ENCODE measurements at places on chromosomes 3 and 15.

DNA sequence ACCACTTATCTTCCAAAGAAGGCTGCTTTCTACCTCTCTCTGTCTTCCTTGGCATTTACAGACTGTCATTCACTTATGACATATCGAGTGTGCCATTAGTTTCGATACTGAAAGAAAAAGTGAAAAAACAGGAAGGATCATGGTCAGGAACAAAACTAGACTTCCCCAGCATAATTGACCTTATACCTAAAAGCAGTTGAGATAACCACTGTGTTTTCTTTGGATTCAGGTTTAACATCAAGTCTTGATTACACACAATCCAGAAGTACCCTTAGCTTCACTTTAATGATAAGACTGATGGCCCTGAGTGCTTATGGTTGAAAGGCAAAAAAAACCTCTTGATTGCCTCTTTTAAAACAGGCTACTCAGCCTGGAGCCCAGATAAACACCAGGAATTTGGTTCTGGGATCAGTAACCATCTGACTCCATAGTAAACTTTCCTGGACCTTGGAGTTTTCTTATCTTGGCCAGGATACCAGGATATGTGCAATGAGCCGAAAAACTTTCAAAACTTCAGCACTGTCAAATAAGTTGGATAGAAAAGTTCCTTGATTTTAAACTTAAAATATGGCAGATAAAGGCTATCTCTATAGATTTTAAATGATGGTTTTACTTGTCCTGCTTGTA is 5.0 kb upstream of the UACA start:
- peak; percentile 22 for DNase-seq

GRCh38 chr15:47383801-47384200 is 333.5 kb upstream of the SEMA6D start:
- no peak for DNase-seq

DNA sequence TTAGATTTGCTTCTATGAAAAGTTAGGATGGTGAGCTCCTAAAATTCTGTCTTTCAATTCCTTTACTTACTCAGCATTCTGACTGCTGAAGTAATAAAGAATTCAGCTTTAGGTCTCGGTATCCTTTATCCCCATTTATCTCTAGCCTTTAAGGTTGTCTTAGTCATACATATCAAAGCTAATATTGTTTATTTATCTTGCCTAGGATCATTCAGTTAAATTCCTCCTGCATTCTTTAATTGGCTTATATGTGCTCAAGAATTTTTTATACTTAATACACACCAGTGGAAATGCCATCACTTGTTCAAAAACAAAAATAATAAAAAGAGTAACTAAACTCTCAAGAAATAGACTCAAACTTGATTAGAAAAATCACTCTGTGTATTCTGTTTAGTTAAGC is 507.0 kb downstream of the ZPLD1 start:
- DNase-seq: no peak

DNA sequence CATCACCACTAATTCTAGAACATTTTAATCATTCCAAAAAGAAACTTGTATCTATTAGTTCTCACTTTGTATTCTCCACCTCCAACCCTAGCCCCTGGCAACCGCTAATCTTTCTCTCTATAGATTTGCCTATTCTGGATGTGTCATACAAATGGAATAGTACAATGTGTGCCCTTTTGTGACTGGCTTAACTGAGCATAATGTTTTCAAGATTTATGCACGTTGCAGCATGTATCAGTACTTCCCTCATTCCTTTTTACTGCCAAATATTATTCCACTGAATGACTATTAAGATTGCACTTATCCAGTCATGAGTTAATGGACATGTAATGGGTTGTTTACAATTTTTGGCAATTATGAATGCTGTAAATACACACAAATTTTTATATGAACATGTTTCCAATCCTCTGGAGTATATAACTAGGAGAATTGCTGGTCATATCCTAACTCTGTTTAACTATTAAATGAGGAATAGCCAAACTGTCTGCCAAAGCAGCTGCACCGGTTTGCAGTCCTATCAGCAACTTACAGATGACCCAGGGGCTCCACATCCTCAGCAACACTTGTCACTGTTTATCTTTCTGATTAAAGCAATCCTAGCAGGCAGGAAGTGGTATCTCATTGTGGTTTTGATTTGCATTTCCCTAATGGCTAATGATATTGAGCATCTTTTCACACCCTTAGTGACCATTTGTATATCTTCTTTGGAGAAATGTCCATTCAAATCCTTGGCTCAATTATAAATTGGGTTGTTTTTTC is 42.9 kb downstream of the DCUN1D1 start:
- no peak for DNase-seq

GRCh38 chr3:161031134-161031533 is 74.0 kb downstream of the B3GALNT1 start:
- DNase-seq: no peak

GRCh38 chr15:58077427-58077826 is 11.9 kb upstream of the ALDH1A2 start:
- peak; percentile 9 for DNase-seq

GRCh38 chr3:64491843-64492242 is 196.0 kb downstream of the ADAMTS9 start:
- no peak for DNase-seq

- no peak for DNase-seq
These were observed 229.3 kb downstream of the ZPLD1 start for GRCh38 chr3:102664126-102664525.

GRCh38 chr3:152857082-152857481 is 22.2 kb downstream of the P2RY1 start:
- no peak for DNase-seq

DNA sequence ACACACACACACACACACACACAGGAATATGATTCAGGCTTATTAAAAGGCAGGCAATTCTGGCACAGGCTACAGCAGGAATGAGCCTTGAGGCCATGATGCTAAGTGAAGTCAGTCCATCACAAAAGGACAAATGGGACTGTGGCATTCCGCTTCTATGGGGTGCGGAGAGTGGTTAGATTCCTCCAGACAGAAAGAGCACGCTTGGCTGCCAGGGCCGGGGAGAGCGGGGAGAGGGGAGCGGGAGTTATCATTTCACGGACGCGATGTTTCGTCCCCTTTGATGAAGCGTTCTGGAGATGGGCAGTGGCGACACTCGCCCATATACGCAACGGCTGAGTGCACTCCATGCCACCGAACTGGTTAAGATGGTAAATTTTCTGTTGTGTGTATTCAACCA is 58.5 kb upstream of the FAM174B start:
- DNase-seq: no peak

GRCh38 chr3:105228696-105229095 is 138.0 kb upstream of the ALCAM start:
- no peak for DNase-seq

GRCh38 chr3:163368168-163368567 is 1710.1 kb downstream of the SI start:
- DNase-seq: no peak

- DNase-seq: peak; percentile 37
These were observed 135.6 kb upstream of the SUCLG2 start for GRCh38 chr3:67790043-67790442.

GRCh38 chr3:59935025-59935424 is 885.2 kb upstream of the CFAP20DC start:
- DNase-seq: peak; percentile 32

GRCh38 chr3:186173224-186173815 is 64.4 kb upstream of the ETV5 start:
- DNase-seq: no peak
